Peyer's patch (tissue), 4 donors: ENCODE measurements at places on chromosomes 1 and 21. TPM values are rescaled to one million over a fixed set of nuclear protein-coding genes. Genes with fewer than 3 reads are reported as not detected.

The FAM163A gene
- 5.0 TPM for total RNA-seq

The LCE3E gene
- total RNA-seq = not detected

The PCP4L1 gene
- not detected for total RNA-seq

The S100A9 gene
- total RNA-seq = 25.1 TPM

The GBP7 gene
- total RNA-seq = not detected

The APP gene
- 265 TPM for total RNA-seq

The LAMC2 gene
- 3.3 TPM for total RNA-seq

The VASH2 gene
- 1.1 TPM for total RNA-seq

The SLAMF9 gene
- total RNA-seq = not detected

The CCDC24 gene
- 18.2 TPM for total RNA-seq

The EPS8L3 gene
- 745 TPM for total RNA-seq
